ENCODE measurements at places on chromosomes 7 and 10.

DNA sequence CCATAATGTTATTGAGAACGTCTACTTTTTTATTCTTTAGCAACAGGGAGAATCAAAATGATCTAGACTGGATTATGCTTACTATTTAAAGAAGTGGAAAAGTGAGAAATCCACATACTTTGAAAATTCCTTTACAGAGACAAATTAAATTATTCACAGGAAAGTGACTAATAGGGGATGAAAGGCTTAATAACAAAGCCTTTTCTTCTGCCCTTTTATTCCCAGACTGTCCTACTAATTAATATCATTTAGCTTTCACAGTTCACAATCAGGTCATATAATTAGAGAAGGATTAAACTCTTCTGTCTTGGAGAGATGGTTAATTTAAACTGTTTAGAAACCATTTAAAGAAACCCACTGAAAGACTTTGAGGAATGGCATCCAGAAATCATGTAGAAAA lies 58.8 kb downstream of the ARL4A start:
- no peak for DNase-seq

DNA sequence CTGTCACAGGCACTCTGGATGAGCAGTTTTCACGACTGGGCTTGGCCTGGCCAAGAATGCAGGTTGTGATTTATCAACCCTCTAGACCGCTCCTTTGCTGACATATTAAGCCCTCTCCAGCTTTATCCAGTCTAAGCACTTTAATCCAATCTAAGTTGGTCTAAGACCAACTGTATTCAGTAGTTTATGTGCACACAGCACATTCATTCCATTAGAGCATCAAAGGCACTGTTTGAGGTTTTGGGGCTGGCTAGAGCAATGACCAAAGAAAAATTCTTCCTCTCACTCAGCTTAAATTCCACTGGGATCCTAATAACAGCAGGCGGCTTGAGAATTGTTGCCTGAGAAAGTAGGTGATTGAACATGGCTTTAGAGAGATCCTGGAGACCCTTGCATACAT lies 176.0 kb upstream of the INSYN2A start:
- DNase-seq: no peak

GRCh38 chr7:81577642-81578340 lies 192.1 kb downstream of the HGF start:
- no peak for DNase-seq

DNA sequence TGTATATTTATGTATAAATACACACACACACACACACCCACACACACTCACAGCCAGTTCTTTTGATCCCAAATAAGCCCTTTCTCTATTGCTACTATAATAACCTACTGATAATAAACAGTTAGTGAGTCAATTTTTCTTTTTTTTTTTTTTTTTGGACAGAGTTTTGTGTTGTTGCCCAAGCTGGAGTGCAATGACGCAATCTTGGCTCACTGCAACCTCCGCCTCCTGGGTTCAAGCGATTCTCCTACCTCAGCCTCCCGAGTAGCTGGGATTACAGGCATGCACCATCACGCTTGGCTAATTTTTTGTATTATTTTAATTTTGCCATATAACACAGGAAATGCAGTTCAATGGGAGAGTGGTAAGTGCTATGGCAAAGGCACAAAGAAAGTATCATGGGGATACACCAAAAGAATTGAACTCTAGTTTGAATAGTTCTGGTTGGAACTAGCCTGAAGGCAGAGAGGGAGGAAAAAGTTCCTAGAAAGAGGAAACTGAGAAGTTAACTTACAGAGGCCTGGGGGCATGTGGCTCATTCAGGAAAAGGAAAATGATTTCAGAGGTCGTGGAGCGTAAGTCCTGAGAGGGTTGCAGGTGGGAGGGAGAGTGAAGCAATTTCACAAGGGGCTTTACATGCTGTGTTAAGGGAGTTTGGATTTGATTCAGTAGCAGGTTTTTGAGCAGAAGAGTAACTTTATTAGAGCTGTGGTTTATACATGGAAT lies 44.4 kb upstream of the JCAD start:
- DNase-seq: no peak

- DNase-seq: no peak
Observed at GRCh38 chr10:100968062-100968736, 1.1 kb upstream of the SEMA4G start.

- no peak for DNase-seq
Observed at GRCh38 chr10:96998329-96998888, 166.3 kb downstream of the LCOR start.

DNA sequence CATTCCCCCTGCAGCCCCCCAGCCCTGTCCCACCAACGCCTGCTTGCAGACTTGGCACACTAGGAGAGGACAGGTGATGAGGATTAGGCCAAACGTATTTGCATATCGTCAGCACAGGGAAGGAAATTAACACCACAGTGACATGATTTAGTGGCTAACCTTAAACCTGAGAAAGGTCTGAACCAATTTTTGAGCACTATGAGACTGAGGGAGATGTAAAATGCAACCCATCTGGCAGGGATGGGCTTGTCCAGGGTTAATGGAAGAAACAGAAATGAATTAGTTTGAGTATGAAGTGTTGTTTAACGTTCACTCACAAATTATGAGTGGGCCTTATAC lies 183.6 kb downstream of the TAX1BP1 start:
- no peak for DNase-seq

GRCh38 chr7:115471891-115472290 lies 550.0 kb downstream of the MDFIC start:
- DNase-seq: no peak

GRCh38 chr10:73950155-73950948 lies 39.4 kb downstream of the PLAU start:
- no peak for DNase-seq

- no peak for DNase-seq
Observed at GRCh38 chr10:67114945-67115344, 189.1 kb downstream of the LRRTM3 start.

- no peak for DNase-seq
Observed at GRCh38 chr10:49389361-49389933, 6.4 kb downstream of the DRGX start.

DNA sequence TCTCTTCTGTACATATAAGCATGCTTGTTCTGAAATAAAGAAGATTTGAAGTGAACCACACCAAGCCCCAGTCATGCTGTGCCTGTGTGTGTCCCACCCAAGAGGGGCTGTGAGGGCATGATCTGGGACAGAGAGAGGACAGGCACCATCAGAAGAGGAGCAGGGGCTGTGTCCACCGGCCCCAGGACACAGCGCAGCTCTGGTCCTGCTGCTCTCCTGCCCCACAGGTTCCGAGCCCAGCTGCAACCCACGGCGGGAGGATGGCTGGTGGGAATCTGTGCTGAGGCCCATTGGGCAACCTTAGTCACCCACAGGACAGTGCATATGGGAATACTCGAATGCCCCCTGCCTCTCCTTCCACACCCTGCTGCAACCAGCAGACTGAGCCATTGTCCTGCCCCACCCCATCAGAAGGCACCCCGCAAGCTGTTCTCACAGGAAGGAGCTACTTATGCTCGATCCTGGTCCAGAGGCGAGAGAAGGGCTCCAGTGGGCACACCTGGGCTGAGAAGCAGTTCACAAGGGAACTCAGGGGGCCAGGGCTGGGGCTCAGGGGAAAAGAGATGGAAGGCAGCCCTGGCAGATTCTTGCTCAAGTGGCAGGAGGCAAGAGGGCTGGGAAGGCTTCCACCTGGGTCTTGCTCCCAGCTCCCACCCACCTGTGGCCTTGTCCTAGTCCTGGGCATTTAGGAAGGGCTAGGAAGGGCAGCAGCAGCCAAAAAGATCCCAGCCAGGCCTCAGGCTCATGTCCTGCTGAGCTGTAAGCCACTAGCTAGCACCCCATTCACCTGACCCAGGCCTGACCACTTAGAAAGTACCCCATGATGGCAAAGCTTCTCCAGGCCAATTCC lies 31.9 kb downstream of the LDB3 start:
- DNase-seq: no peak

DNA sequence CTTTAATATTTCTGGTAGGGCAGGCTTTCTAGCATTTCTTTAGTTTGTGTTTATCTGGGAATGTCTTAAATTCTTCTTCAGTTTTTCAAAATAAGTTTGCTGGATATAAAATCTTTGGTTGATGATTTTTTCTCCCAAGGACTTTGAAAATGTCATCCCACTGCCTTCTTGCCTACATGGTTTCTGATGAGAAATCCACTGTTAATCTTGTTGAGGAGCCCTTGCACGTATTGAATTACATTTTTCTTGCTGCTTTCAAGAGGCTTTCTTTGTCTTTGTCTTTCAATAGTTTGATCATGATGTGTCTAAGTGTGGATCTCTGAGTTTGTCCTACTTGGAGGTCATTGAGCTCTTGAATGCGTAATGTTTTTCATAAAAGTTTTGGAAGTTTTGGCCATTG lies 66.0 kb downstream of the CASD1 start:
- DNase-seq: no peak

DNA sequence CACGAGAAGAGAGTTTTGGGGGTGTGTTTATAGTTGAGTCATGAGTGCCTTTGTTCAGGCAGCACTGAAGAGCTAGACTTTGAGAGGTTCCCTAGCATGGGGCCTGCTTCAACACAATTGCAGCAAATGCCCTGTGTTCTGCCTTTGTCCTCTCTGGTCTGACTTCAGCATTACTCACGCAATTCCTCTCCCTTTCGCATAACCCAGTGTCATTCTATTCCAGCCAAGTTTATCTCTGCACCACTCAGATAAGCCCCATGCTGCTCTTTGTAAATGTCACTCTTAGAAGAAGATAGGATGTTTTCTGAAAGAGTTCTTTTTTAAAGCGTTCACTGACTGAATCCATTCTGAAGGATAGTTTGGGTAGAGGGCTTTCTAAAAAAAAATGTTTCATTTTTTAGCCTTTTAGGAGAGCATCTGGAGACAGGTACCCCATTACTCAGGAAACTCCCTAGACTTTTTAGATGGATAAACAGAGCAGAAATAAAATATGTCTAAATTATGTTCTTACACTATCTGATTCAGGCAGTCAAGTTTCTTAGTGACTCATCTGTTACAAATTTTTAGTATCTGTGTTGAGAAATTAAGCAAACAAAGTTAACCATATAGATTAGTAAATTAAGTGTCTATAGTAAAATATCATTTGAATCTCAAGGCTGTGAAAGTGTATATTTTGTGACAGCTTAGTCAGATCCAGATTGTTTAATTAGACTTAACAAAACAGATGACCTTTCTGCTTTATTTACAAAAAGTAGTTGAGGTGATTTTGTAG lies 318.5 kb downstream of the GPR158 start:
- peak; percentile 28 for DNase-seq

GRCh38 chr7:23247603-23248335 lies 1.2 kb downstream of the GPNMB start:
- no peak for DNase-seq

GRCh38 chr7:34038816-34039470 lies 133.6 kb downstream of the BMPER start:
- DNase-seq: no peak

- DNase-seq: no peak
Observed at GRCh38 chr10:26566525-26567350, 128.6 kb downstream of the APBB1IP start.

GRCh38 chr10:43203448-43204041 lies 63.3 kb downstream of the RASGEF1A start:
- peak; percentile 35 for DNase-seq

- no peak for DNase-seq
Observed at GRCh38 chr7:73642834-73643233, 18.5 kb upstream of the MLXIPL start.

- no peak for DNase-seq
Observed at GRCh38 chr10:72913287-72913686, 19.7 kb downstream of the OIT3 start.

DNA sequence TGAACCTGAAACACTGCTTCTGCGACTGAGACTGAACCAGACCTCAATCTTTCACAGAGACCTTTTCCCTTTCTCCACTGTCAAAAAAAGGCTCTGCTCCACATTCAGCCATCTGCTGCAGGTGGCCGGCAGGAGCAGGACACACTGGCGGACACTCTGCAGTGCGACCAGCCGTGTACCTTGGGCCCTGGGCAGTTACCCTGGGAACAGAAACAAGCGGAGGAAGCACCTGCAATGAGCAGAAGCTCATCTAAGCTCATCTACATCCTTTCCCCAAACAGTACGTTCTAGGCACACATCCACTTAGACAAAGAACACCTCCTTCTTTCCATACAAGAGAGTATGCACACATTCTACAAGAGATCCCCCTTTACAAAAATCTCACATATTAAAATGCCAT lies 22.8 kb downstream of the VOPP1 start:
- DNase-seq: no peak

- DNase-seq: no peak
Observed at GRCh38 chr10:129916506-129916995, 47.5 kb downstream of the EBF3 start.

GRCh38 chr7:99109108-99110051 lies 34.5 kb downstream of the SMURF1 start:
- no peak for DNase-seq

- peak; percentile 20 for DNase-seq
Observed at GRCh38 chr7:79741684-79742083, 288.2 kb upstream of the MAGI2 start.

DNA sequence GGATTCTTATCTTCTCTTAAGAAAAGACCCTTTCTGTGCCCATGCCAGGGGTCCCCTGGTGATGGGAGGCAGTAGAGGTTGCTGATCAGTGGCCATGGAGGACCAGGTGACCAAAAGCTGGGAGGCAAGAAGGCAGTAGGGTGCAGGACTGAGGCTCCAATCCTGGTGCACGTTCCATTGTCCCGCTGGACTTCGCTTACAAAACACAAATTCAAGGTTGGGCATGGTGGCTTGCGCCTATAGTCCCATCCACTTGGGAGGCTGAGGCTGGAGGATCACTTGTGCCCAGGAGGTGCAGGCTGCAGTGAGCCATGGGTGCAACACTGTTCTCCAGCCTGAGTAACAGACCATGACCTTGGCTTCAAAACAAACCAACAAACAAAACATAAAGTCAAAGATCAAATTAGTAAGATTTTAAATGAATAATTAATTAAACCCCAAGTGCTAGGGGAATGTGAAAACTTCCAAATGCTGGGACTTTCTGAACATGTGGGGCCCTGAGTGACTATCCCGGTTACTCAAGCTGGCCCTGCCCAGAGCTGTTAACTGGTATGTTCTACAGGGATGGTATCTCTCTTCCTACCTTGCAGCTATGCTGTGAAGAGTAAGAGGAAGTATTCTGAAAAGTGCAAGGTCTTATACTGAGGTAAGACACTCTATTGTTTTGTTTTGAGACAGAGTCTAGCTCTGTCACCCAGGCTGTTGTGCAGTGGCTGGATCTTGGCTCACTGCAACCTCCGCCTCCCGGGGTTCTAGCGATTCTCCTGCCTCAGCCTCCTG lies 97.6 kb downstream of the LYZL2 start:
- no peak for DNase-seq

- DNase-seq: no peak
Observed at GRCh38 chr10:22473044-22473443, 127.7 kb downstream of the SPAG6 start.
